ENCODE measurements at places on chromosomes 13 and 19.

DNA sequence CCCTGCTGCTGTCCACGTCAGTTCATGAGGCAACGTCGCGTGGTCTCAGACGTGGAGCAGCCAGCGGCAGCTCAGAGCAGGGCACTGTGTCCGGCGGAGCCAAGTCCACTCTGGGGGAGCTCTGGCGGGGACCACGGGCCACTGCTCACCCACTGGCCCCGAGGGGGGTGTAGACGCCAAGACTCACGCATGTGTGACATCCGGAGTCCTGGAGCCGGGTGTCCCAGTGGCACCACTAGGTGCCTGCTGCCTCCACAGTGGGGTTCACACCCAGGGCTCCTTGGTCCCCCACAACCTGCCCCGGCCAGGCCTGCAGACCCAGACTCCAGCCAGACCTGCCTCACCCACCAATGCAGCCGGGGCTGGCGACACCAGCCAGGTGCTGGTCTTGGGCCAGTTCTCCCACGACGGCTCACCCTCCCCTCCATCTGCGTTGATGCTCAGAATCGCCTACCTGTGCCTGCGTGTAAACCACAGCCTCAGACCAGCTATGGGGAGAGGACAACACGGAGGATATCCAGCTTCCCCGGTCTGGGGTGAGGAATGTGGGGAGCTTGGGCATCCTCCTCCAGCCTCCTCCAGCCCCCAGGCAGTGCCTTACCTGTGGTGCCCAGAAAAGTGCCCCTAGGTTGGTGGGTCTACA lies 6.6 kb downstream of the FSTL3 start:
- DNase-seq = no peak

DNA sequence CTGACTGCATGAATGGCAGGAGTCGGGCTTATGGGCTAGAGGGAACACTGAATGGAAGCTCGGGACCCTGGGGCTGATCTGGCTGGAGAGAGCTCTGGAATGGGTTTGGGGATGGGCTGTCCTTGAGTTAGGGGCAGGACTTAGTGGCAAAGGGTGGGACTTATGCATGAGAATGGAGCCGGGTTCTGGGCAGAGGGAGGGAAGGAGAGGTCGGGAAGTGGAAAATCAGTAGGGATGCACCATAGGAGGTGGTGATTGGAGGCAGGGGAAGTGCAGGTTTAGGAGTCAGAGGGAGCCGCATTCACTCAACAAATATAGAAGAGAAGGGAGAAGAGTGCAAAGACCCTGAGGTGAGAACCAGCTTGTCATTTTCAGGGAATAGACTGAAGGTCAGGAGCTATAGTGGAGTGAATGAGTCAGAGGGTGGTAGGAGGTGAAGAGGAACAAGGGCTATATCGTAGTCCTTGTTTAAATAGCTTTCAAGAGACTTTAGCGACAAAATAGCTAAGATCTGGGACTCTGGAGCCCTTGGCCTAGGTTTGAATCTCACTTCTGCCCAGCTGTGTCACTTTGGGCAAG lies 748 bp downstream of the RAB4B start:
- no peak for DNase-seq

GRCh38 chr13:30346789-30347167 lies 39.4 kb upstream of the KATNAL1 start:
- DNase-seq = no peak

DNA sequence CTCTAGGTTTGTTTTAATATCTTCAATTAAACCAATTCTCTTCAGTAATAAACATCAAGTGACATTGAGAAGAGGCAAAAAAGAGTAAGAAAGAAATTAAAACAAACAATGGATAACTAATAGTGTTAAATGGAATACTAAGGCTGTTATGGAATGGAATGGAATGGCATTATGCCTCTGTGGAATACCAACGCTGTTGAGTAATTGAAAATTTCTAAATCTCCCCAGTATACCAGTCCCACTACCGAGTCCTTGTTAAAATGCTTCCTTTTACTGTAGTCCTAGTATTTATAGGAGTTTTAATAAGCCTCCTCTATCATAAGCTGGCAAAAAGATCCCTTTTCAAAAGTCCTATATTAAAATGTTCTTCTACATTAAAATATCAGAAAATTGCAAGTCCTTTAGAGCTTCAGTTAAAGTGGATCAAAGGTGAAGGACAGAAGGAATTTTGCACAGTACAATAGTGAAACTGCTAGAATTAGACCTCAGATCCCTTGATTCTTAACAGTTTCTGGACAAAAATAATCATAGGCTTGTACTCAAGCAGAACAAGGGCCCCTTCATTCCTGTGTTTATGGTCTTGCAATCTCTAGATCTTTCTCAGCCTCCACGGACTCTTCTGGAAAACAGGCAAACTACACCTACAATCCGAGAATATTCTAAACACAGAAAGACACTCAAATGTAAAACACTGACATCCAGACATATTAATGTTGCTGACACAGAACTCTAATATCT lies 128.2 kb downstream of the PCDH9 start:
- no peak for DNase-seq

GRCh38 chr19:21256722-21257121 lies 72.5 kb downstream of the ZNF708 start:
- no peak for DNase-seq

DNA sequence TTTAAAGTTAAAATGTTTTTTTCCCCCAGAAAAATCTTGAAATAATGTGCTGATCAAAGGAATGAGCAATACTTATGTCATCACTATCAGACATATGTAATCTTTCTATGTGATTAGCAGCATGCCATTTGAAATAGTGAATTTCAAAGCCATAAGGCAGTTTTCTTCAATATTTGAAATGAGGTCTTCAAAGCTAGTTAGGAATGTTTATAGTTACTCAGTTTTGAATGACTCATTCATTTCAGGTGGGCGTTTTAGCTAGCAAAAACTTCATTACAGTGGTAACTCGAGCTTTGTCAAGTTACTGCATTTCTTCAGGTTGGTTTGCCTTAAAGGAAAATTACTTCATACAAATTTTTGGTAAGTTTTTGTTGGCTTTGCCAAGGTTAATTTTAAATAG lies 102.1 kb downstream of the ATP8A2 start:
- DNase-seq = no peak

- DNase-seq = no peak
These were observed 1464.4 kb downstream of the OLFM4 start for GRCh38 chr13:54492995-54493394.

DNA sequence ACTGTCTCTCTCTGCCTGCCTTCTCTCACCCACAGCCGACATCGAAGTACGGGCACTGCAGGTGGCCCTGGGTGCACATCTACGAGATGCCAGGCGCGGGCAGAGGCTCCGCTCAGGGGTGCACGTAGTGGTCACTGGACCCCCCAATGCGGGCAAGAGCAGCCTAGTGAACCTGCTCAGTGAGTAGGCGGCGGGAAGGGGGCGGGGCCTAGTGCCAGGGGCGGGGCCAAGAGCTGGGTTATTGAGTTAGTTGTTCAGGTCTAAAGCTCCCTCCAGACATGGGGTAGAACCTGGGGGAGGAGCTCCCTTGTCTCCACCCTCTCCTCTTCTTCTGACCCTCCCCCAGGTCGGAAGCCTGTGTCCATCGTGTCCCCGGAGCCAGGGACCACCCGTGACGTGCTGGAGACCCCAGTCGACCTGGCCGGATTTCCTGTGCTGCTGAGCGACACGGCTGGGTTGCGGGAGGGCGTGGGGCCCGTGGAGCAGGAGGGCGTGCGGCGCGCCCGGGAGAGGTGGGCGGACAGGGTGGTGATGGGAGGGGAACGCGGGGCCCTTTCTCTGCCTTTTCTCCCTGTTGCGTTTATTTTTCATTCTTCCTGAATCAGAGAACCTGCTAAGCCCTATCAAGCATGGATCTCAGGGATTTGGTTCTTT lies 1.9 kb downstream of the GTPBP3 start:
- no peak for DNase-seq

DNA sequence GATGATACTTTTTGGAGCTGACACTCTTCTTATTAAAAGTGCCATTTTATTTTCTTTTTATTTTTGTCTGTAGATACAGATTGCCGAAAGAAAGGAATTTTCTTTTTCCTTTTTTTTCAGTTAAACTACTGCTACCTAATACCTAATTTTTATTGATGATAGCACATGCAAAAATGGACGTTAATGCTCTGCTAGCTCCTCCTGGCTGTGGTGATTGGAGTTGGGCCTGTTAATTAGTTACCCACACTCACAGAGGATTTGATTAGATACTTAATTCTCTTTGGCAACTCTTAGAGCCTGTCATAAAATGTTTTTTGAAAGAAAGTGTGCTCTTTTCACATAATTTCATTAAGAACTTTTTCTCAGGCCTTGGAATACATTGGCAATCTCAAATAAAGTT lies 366.8 kb downstream of the DCT start:
- no peak for DNase-seq

GRCh38 chr19:9995084-9995483 lies 15.2 kb downstream of the COL5A3 start:
- no peak for DNase-seq

DNA sequence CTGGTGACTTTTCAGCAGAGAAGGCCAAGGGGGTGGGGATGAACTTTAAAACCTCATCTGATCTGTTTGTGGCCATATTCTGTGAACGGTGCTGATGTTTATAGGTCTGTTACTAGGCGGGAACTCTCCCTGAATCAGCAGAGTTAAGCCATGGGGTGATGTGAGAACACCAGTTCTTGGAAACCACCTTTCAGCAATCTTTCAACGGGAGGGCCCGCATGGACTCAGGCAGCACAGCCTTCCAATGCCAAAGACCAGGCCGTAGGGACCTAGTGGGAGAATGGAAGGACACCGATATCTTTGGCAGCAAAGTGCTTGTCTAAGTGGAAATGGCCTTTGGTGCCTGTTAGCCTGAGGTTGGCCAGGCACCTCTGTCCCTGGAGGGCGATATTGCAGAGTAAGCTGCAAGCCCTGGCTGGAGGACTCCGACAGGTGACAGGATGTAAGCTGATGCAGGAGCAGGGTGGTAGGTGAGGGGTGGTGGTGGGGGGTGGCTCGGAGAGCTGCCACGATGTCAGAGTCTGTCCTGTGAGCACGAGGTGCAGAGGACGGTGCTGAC lies 57.0 kb downstream of the ERCC5 start:
- no peak for DNase-seq

DNA sequence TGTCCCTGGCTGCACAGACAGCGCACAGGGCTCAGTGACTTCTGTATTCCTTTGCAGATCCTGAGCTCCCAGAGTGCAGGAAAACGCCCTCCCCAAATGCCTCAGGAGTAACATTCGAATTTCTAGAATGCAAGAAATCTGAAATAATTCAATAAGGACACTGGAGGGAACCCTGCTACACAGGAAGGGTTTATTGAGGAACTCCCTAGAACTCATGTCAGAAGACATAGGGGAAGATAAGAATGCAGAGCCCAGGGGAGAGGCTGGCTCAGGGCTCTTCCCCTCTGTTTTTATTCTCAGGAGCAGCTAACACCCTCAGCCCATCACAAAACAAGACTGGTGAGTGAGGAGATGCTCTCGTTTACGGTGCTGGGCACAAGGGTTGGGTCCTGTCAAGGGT lies 6.8 kb downstream of the LILRA1 start:
- DNase-seq = no peak

- no peak for DNase-seq
These were observed 56.5 kb downstream of the GADD45B start for GRCh38 chr19:2532252-2533071.

DNA sequence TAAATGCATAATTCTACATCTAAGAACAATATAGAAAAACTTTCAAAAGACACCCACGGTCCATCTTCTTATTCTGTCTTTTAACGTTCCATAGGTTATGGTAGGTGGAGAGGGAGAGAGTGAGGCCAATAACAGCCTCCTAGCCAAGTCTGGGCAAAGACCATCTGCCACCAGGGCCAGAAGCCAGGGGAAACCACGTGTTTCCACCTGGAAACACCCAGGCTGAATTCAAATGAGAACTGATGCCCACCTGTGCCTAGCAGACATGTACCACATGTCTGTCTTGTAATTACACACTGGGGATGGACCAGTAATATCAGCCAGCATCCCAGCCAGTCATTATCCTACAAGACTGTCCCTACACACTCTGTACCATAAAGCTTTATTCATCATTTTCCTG lies 1573.1 kb downstream of the EFNB2 start:
- no peak for DNase-seq

- no peak for DNase-seq
These were observed 488.3 kb downstream of the PCDH17 start for GRCh38 chr13:58119804-58120203.

DNA sequence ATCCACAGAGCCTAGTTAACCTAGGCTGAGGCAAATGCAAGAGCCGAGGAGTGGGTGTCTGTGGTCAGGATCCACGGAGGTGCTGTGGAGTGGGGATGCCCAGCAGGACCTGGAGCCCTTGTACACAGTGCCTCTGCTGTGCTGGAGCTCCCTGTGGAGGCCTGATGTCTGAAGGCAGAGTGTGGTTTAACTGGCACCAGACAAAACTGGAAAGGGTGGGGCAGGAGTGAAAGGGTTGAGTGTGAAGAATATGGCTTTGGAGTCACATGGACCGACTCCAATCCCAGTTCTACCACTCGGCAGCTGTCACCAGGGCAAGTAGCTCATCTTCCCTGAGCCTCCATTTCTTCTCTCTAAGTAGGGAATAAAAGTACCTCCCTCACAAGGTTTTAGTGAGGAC lies 60.3 kb upstream of the GPR12 start:
- DNase-seq = no peak

- DNase-seq = no peak
These were observed 58.3 kb downstream of the RGCC start for GRCh38 chr13:41515491-41516139.

- DNase-seq = no peak
These were observed 39.3 kb downstream of the RFXAP start for GRCh38 chr13:36858290-36858689.

DNA sequence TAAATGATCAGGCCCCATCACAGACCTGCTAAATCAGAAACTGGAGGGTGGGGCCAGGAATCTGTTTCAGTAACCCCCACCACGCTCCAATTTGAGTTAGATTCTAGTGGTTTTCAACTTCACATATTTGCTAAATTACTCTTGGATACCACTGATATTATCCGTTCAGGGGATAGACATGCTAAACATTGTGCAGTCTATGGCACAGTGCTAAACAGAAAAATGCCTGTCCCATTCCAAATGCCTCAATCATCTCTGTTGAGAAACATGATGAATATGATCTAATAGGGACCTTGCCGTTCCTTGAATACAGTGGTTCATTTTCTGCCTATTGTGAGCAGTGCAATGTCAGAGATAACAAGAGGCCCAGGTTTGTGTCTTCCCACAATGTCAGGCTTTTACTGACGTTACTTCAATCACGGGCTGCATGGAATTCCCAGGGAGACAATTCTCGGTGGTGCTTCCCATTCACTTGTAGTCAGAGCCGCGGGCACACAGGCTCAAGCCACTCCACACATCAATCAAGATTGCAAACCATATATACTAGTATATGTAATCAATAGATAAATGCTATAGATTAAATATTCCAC lies 52.7 kb downstream of the MYO16 start:
- no peak for DNase-seq

DNA sequence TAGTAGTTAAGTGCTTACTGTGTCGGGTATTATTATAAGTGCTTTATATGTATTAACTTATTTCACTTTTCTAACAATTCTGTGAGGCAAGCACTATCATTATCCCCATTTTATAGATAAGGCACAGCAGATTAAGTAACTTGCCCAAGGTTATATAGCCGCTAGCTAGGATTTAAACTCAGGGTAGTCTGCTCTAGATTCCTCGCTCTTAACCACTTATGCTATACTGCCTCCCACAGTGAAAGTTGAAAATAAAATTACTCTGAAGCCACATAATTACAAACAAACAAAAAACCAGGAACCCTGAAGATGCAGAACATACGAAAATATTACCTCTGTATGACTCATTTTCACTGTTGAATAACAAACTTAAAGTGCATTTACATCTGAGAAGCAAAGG lies 3.9 kb downstream of the TEX30 start:
- no peak for DNase-seq

- no peak for DNase-seq
These were observed 1.1 kb downstream of the TPT1 start for GRCh38 chr13:45339867-45340266.
